Thymus (tissue), 14 donors: ENCODE measurements at places on chromosomes 7 and 10. TPM values are rescaled to one million over a fixed set of nuclear protein-coding genes. Genes with fewer than 3 reads are reported as not detected.
A peak's percentile ranks its signal among the peaks of the same experiment; 100 is the strongest.

EDRF1 gene
- 27.3 TPM for total RNA-seq

GRCh38 chr7:157397036-157397720, 60.4 kb downstream of the DNAJB6 start:
- H3K4me3 ChIP-seq = no peak overlapping the region
- H3K36me3 ChIP-seq = peaks cover 35% of the 10 kb centered on the region
- H3K4me1 ChIP-seq = peaks cover 18% of the 10 kb centered on the region
- no peak for DNase-seq
- no peaks in the 10 kb centered on the region for H3K27me3 ChIP-seq

- no peaks in the 10 kb centered on the region for H3K36me3 ChIP-seq
- no peak overlapping the region for H3K27ac ChIP-seq
- H3K4me3 ChIP-seq = no peak overlapping the region
- no peaks in the 10 kb centered on the region for H3K4me1 ChIP-seq
- no peak for DNase-seq
- no peaks in the 10 kb centered on the region for H3K27me3 ChIP-seq
These were observed 317.0 kb downstream of the CACNA2D1 start for GRCh38 chr7:82126576-82126975.

DNA sequence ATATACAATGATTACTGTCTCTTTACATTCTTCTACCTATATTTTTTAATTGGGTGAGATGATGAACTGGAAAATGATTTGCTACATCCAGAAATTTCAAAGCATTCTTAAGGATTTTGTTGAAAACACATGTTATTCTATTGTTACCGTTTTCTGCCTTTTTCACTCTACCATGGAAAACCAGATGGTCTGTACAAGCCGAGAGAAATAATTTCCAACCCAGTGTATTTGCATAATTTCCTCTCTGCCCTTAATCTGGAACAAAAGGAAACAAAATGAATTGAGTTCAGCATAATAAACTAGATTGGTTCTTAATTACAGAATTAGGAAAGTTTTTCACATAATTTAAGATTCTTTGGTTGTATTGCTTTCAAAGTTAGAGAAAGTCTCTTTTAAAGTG, 211.2 kb downstream of the CACNB2 start:
- no peaks in the 10 kb centered on the region for H3K36me3 ChIP-seq
- H3K4me3 ChIP-seq = no peak overlapping the region
- no peak overlapping the region for H3K27ac ChIP-seq
- no peak for DNase-seq
- no peaks in the 10 kb centered on the region for H3K4me1 ChIP-seq

- DNase-seq = no peak
- no peaks in the 10 kb centered on the region for H3K4me1 ChIP-seq
- H3K27me3 ChIP-seq = peaks cover 9% of the 10 kb centered on the region
These were observed 250.4 kb downstream of the KCNMA1 start for GRCh38 chr10:77387247-77387646.

DNA sequence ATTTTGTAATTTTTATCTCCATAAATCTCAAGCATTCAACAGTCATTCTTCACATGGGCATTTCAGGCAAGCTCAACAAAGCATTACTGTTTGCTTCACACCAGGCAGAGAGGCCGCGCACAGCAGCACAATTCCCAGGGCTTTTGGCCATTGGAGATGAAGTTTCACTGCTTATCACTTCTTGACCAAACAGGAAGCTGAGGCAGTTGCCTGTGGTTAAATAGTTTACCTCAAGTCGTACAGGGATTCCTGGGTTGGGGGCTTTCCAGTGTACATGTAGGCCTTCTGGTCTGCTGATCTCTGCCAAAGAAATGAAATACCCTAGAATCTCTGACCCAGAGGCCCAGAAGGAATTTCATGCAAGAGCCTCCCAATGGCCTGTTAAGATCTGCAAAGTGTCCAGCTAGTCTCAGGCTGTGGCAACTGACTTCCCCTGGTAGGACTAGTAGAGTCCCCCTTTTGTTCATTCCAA, 11.2 kb upstream of the PRDX3 start:
- no peak for DNase-seq
- no peaks in the 10 kb centered on the region for H3K36me3 ChIP-seq
- H3K27me3 ChIP-seq = no peaks in the 10 kb centered on the region
- H3K4me3 ChIP-seq = no peak overlapping the region
- H3K4me1 ChIP-seq = peaks cover 11% of the 10 kb centered on the region

- no peaks in the 10 kb centered on the region for H3K4me1 ChIP-seq
- no peak overlapping the region for H3K27ac ChIP-seq
- H3K27me3 ChIP-seq = no peaks in the 10 kb centered on the region
- no peaks in the 10 kb centered on the region for H3K36me3 ChIP-seq
- no peak overlapping the region for H3K4me3 ChIP-seq
- DNase-seq = no peak
These were observed 48.7 kb downstream of the SP8 start for GRCh38 chr7:20737840-20738448.

STEAP4 gene
- 0.38 TPM for total RNA-seq

DNA sequence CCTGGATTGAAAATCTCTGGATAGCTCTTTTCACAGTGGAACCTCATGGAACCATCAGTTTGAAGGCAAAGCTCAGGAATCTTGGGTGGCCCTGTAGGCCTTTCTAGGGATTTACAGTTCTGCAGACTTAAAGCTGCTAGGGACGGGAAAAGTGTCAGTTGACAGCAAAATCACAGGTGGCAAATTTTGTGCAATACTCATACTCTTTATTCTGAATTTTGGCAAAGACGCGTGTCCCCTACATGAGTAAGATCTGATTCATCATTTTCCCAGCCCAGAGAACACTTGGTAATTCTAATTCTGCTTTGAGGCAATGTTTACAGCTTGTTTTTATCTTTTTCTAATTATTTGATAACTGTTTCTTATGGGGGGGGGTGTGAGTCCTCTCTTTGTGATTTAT, 3.6 kb downstream of the LRRC17 start:
- no peak overlapping the region for H3K4me3 ChIP-seq
- H3K27me3 ChIP-seq = no peaks in the 10 kb centered on the region
- no peaks in the 10 kb centered on the region for H3K36me3 ChIP-seq
- no peak overlapping the region for H3K27ac ChIP-seq

DNA sequence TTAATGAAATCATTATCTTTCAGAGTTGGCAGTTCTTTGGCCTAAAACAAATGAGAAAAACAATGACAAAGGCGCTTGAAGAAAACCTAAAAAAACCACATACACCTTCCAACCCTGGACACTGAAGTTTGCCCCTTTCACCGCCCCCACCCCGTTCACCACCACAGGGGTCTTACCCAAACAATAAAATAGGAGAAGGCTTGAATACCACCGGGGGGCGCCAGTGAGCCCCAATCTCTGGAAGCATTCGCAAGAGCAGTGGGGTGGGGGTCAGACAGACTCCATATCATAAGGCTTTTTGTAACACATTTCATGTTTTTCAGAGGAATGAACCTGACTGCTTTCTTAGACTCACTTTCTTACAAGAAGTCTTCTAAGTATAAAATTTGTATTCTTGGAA, 163.6 kb downstream of the PIP4K2A start:
- H3K36me3 ChIP-seq = peaks cover 43% of the 10 kb centered on the region
- peak; percentile 13 for DNase-seq
- H3K27me3 ChIP-seq = no peaks in the 10 kb centered on the region
- H3K4me3 ChIP-seq = no peak overlapping the region
- peaks cover 4% of the 10 kb centered on the region for H3K4me1 ChIP-seq

TRA2A gene
- total RNA-seq = 35.7 TPM

CYP26C1 gene
- 0.28 TPM for total RNA-seq
